ENCODE measurements at places on chromosomes 11 and 22.

DNA sequence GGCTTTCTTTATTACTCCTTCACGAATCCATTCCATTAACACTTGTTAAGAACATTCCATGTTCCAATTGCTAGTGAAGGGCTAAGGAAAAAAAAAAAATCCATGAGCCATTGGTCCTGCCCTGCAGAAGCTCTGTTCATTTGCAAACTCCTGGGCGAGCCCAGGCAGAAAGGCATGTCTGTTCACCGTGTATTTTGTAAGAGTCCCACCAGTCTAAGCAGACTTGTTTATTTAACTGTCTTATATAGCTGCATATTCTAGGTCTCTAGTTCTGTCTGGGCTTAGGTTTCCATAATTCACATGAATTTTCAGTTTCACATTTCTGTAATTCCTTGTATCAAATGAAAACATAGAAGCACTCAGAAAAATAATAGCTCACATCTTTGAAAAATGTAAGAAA is 97.4 kb upstream of the POU2AF2 start:
- no peak for DNase-seq

- DNase-seq = peak; percentile 35
Measured at GRCh38 chr22:36221799-36222751, 17.3 kb downstream of the APOL2 start.

- no peak for DNase-seq
Measured at GRCh38 chr11:113148652-113149051, 165.7 kb upstream of the TTC12 start.

GRCh38 chr22:26891429-26891828 is 234.0 kb downstream of the MIAT start:
- DNase-seq = no peak

GRCh38 chr11:122681735-122682134 is 26.2 kb downstream of the UBASH3B start:
- DNase-seq = no peak

DNA sequence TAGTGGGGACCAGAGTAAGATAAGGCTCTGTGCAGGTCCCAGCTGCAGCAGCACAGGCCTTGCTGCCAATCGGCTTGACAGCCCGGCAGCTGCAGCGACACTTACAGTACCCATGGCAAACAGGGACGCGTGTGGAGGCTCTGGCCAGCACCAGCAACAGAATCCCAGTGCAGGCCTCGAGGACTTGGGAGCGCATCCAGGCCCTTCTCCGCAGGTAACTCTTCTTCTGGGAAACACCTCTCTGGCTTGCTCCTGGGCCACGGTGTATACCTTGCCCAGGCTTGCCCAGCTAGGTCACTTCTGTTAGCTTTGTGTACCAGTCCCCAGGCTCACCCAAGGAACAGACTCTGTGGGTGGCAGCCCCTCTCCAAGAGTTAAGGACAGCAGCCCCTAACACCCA is 126.7 kb downstream of the CTTN start:
- no peak for DNase-seq

GRCh38 chr11:57905439-57905838 is 118.2 kb upstream of the OR9Q1 start:
- DNase-seq = no peak

GRCh38 chr22:43171607-43172006 is 15.3 kb downstream of the TTLL12 start:
- no peak for DNase-seq

DNA sequence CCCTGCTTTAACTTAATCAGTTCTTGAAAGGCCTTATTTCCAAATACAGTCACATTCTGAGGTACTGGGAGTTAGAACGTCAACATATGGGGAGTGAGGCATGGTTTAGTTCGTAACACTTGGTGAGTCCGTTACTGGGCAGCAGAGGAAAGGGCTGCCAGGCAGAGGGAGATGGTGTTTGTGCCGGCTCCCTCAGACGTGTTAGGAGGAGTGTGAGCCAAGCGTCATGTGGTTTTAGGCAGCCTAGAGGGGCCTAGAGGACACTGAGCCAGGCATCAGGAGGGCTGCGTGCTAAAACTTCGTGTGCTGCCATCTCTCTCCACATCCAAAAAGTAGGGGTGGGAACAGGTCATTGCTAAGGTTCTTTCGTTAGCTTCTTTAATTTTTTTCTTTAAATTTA is 10.2 kb downstream of the BCR start:
- DNase-seq = no peak

DNA sequence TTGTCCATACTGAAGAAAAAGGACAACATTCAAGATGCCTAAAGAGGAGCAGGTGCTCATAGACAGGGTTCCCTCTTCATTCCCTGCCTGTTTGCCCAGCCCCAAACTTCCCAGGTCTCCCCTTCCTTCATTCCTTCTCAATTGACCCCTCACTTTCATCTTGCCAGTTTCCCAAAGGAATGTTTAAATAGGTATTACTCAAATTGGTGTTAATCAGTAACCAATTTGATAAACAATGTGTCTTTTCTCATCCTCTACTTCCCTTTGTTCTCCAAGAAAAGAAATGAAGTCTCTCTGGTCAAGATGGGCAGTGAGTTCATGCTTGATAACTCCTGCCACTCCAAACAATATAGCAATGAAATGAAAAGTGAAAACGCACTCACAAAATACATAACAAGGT is 101.9 kb downstream of the TMPRSS5 start:
- DNase-seq = no peak

- no peak for DNase-seq
Measured at GRCh38 chr11:23725752-23726151, 771.1 kb upstream of the LUZP2 start.

Data from GM03348 (cell line).